ENCODE measurements at places on chromosomes 7 and 10. TPM values are rescaled to one million over a fixed set of nuclear protein-coding genes. Genes with fewer than 3 reads are reported as not detected.

DNA sequence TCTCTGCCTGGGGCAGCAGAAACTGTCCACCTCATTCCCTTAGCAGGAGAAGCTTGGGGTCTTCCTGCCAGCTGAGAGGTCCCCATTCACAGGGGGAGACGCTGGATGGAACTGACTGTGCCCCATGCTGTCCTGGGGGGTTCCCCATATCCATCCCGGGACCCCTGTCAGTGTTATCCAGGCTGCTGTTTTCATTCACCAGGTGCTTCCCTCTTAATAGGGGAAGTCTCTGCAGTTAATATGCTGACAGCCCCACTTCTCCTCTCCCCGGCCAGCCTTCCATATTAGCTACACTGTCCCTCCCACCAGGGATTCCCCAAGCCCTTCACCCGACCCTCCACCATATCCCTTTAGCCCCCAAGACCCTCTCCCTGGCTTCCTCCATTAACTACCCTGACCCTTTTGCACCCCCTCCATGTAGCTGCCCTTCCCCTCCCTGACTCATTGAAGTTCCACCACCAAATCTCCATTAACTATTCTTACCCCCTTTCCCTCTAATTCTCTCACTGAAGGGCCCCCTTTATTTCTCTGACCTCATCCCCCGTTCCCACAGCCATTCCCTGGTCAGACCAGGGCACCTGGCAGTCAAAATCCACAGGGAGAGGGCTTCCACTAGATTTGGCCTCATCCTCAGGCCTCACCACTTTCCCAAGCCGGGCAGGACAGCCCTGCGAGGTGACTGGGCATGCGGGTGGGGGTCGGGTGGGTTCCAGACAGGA is 92.0 kb upstream of the PAX2 start:
- no peak for DNase-seq

Gene CPA1
- not detected for polyA plus RNA-seq

Gene AKR1C8
- polyA plus RNA-seq, result not detected

Gene NRAP
- not detected for polyA plus RNA-seq

DNA sequence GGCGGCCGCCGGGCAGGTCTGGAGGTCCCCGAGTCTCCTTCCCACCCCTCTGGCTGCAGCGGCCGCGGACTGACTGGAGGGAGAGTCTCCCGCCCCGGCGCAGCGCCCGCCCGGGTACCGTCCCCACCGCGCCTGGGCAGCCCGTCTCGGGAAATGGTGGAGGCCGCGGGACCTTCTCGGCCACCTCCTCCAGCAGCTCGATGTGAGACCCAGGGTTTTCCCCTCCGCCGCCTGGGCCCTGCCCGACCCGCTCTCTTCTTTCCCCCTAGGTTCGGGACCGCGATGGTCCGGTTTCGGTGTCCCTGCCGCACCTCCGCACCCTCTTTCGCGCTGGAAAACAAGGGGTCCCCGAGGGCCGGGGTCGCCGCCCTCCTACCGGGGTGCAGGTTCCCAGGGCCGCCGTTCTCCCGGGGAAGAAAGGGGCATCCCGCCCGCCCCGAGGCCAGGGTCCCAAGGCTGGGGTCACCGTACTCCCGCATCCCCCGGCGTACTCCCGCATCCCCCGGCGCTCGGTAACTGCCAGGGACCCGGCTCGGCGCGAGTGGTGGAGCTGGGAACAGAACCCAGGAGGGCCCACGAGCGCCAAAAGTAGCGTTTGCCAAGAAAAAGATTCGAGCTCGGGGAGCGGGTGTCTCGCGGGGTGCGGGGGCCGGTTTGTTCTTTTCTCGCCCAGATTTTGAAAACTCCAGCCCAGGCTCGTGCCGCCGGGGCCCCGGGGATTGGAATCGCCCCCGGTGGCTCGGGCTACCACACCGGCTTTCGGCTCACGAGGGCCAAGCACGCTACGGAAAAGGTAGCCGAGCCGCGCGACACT is 3.4 kb downstream of the TNRC18 start:
- DNase-seq, result peak; percentile 31

DNA sequence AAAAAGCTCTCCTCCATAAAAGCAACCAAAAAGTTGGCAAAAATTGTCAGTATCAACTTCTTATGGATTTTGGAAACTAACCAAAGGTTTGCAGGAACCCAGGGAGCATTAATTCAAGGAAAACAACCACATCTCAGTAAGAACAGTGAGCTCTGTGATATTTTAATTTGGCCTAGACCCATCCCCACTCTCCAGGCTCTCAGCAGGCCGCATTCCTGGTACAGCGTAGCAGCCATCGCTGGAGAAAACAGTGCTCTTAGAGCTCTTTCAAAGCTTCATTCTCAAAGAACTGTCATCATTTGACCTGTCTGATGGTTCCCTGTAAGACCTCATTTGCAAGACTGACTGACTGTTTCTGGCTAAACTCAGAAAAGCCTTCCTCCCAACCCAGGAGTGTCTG is 81.9 kb downstream of the NUDCD3 start:
- no peak for DNase-seq

DNA sequence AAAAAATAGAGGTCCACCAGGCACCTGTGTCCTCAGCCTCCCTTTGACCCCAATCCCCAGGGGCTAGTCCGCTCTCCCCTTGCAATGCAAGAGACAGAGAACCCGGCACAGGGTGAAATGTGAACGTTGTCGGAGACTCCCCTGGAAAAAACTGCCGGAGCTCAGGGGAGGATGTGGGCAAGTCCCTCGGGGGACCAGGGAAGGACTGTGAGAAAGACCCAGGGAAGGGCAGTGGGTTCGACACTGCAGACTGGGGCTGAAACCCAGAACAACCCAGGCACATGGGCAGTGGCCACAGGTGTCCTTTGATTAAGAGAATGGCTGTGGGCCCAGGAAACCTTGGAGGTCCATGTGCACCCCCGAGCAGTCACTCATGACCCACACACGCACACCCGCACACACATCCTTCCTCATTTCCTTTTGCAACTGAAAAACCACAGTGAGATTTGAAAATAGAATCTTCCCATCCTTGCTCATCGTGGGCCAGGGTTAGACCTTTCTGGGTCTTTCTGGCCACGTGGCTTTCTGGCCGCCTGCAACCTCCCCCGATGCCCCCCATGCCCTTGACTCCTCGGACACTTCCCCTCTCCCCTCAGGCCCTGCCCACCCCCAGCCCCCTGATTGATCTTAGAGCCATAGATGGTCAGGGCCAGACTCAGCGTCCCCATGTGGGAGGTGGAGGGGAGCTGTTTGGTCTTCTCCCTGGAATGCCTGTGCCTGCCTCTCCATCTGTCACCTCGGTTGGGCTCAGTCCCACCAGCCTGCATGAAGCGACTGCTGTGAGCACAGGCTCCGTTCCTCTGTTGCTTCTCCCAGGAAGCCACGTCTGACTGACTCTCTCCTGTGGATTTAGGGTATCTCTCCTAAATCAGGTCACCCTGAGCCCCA is 7.9 kb downstream of the LAT2 start:
- DNase-seq, result no peak

All from mammary epithelial cell (primary cell).